ENCODE measurements at places on chromosomes 12 and 14.

DNA sequence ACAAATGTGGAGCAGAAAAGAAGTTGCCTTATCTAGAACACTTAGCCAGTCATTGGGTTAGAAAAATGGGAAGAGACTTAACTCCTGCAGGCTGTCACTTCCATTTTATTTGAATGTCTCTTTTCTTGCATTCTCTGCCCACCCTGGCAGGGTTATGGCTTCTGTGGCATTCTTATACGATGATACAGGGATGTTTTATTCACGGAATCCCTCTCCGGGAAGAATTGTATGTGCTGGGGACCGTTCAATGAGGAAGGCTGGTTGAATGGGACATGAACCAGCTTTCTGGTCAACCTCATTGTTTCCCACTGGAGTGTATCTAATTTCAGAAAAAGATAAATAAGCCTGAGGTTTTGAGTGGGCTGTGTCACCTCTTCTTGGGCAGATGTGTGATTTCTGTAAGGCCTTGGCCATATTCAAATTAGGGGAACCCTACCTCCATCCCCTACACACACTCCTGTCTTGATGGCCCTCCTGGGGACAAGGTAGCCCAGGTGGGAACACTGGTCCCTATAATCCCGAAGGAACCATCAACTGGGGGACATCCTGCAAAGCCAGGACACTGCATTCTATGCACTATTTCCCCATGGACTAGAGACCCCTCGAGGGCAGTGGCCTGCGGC, 174.8 kb upstream of the GSC start:
- DNase-seq: no peak

DNA sequence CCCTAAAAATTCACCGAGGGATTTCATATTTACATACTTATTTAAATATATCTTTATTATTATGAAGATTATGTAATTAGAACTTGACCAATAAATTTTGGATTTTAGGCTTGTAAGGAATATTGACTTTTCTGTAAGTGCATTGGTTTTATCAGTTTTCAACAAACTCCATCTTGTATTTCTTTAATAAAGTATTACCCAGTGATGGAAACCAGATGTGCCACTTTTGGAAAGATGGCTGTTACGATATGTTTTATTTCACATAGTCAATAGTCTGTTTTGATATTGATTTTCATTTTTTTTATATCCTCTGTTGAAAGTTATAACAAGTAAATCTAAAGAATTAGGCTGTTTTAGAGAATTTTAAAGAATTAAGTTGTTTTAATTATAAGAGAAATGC, 1.8 kb downstream of the MON2 start:
- no peak for DNase-seq

DNA sequence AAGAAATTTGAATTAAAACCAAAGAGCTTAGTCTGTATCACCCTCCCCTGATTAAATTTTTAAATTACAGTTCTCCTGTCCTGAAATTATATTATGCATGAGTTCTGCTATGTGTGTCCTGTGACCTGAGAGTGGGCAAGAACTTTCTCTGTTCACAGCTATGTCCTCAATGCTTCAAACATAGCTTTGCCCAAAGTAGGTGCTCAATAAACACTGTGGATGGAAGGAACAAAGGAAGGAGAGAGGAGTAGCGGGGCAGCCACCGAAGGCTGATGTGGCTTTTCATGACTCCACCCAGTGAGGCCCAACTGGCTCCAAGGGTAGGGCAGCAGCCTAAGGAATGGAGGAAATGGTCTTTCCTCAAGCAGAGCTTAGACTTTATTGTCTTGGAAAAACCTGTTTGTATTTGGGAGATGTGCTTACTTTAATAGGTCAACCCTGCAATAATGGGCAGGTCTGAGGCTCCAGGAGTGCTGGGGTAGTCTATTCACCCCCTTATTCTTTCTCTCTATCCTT, 7.6 kb upstream of the MARK3 start:
- no peak for DNase-seq

- DNase-seq: no peak
Measured at GRCh38 chr12:110763583-110763982, 20.9 kb upstream of the PPP1CC start.

- peak; percentile 8 for DNase-seq
Measured at GRCh38 chr12:78192979-78193378, 362.3 kb downstream of the NAV3 start.

DNA sequence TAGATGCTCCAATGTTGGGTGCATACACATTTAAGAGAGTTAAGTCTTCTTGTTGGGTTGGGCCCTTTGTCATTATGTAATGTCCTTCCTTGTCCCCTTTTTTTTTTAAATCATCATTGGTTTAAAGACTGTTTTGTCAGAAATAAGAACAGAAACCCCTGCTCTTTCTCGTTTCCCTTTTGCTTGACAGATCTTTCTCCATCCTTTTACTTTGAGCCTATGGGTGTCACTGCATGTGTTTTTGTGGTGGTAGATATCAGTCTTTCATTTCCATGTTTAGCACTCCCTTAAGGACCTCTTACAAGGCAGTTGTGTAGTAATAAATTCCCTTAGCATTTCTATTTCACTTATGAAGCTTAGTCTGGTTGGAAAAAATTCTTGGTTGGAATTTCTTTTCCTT, 47.4 kb downstream of the RTN1 start:
- no peak for DNase-seq

DNA sequence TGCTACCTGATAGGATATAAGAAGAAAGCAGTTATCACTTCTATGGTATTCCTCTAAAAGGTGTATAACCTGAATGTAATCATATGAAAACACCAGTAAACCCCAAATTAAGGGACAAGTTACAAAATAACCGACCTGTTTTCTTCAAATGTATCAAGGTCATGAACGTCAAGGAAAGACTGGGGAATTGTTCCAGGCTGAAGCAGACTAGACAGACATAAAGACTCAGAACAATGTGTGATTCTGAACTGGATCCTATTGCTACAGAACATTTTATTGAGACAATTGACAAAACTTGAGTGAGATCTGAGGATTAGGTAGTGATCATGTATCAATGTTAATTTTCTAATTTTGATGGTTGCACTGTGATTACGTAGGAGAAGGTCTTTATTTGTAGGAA, 15.4 kb upstream of the LRP6 start:
- DNase-seq: no peak

DNA sequence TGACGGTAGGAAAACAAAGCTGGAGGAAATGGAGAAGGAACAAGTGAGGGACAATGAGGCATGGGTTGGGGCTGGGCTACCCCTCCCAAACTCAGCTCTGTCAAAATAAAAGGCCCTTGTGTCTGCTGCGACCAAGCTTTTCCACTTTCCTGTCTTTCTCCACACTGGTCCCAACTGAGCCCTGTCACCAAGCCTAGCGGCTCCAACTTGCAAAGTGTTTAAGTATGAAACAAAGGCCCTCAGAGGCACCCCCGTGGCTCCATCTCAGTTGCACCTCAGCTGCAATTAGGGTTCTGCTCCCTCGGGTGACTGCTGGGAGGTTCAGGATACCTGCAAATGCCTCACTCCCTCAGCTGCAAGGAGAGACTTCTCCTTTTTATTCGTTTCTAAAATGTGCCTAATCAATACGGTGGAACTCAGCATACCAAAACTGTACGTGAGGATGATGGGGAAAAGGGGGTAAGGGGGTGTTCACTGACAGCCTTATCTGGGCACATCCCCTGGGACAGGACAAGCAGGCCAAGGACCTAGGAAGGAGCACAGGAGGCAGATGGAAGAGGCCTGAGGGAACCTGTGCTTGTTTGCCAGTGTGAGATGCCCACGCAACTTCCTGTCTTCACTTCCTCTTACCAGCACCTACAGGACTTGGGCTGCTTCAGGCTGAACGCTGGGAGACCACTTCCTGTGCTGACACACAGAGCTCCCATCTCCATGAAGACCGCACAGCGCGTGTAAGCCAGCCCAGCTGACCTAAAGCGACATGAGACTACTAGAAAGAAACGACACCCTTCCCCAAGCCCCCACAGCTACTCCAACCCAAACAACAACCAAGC, 8.9 kb downstream of the VAMP1 start:
- no peak for DNase-seq

DNA sequence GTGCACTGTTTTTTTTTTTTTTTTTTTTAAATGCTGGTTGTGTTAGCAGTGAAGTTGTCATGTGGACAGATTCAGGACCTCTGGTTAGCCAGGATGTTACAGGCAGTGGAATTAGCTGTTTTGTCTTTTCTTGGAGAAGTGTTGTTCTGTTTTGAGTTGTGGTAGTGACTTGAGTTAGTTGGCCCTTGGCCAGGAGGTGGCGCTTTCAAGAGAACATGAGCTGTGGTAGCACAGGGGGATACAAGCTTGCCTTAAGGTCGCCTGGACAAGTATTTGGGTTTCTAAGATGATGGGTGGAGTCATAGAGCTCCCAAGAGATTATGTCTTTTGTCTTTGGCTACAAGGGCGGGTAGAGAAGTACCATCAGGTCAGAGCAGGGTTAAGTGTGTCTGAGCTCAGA, 33.3 kb upstream of the CCDC198 start:
- peak; percentile 9 for DNase-seq

DNA sequence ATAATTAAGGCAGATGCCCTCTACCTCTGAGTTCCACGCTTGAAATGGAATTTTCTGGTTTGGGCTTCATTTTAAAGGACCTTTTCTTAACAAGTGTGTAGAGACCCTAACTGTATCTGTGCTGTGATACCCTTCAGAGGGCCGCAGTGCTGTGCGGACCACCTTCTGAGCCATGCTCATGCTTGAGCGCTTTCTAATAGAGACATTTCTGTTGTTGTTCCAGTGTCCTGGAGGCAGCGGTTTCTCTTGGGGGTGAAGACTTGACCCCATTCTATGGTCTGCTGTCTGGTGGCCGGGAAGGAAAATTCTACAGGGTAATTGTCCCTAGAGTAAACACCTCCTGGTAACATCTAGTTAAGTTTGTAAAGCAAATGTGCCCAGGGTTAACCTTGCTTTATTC, 46.7 kb upstream of the BCL7A start:
- DNase-seq: no peak

DNA sequence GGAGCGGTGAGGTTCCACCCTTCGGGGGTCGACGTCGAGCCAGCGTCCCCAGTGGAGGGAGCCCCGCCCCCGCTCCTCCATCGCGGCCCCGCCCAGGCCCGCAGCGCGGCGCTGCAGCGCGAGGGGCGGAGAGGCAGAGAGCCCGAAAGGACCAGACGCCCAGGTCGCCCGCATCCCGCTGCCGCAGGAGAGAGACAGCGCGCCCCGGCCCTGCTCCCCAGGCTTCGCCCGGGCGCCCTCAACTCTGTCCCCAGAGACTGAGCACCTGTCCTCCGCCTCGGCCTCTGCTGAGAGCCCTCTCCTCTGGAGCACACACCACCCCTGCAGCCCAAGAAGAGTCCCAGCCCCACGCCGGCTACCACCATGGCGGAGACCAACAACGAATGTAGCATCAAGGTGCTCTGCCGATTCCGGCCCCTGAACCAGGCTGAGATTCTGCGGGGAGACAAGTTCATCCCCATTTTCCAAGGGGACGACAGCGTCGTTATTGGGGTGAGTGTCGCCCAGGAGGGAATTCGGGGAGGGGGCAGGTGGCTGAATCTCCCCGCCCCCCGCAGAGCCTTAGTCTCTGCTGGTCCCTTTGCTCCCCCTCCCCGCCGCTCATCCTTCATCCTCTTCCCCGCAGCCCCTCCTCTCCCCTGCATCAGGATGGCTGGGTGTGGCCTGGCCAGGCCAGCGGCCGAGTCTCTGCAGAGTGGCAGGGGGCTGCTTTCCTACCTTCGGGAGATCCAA, at the start of gene KIF5A:
Gene KIF5A (plus strand): TSS at position 136 of the 732 bp plus-strand sequence. CDS start 228 bp downstream, at position 364.
- DNase-seq: no peak

- DNase-seq: no peak
Measured at GRCh38 chr14:62745496-62745895, 299.8 kb downstream of the KCNH5 start.

All from MCF 10A (cell line).